ENCODE measurements at places on chromosomes 5 and 9.

DNA sequence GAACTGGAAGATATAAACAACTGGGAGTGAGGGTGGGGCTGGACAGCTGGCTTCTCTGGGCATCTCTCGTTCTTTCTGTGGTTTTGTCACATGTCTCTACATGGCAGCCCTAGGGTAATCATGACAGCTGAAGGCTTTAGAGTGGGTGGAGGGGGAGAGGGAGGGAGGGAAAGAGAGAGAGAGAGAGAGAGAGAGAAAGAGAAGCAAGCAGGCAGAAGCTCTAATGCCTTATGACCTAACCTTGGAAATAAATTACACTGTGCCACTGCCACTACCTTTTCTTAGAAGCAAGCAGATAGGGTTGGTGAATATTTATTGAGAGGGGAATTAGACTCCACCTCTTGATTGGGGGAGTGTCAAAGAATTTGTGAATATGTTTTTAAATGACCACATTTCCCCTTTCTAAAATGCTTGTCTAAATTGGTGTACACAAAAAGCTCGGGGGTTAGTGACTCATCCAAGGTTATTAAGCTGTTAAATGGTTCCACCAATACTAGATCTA is 2.6 kb upstream of the DAPK1 start:
- no peak for DNase-seq

- DNase-seq: no peak
Observed at GRCh38 chr9:113215132-113215531, 5.9 kb downstream of the FKBP15 start.

DNA sequence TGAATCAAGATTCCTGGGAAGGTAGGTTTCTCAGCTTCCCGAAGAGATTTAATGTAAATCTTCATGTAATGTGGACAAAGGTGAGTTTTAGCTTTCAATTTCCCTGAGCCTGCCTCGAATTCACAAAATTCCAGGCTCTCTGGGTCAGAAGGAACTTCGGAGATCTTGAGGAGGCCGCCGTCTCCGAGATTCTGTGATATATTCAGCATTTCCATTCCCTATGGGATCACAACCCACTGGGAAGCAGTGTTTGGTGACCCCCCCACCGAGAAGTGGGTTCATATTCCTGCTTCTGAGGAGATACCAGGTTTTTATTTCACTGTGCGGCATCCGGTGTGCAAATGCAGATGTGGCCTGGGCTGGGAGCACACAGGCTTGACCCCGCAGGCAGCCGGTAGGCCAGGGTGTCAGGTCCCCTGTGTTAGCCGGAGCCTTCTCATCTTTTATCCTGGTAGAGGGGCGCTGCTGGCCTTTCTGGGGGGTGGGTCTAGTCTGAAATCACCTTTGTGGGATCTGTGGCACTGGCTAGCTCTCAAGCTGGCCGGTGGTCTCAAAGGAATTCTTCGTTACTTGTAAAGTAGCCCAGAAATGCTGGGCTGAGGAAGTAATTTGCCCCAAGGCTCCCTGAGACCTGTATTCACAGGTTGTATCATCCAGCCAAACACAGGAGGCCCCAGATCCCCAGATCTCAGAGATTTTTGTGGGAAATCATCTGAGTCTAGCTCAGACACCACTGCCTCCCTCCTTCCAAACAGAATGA is 1.4 kb downstream of the PLEKHG4B start:
- DNase-seq: no peak

GRCh38 chr5:38743562-38743961 is 102.2 kb upstream of the OSMR start:
- DNase-seq: no peak

- DNase-seq: no peak
Observed at GRCh38 chr9:127450243-127450760, 904 bp downstream of the RPL12 start.

DNA sequence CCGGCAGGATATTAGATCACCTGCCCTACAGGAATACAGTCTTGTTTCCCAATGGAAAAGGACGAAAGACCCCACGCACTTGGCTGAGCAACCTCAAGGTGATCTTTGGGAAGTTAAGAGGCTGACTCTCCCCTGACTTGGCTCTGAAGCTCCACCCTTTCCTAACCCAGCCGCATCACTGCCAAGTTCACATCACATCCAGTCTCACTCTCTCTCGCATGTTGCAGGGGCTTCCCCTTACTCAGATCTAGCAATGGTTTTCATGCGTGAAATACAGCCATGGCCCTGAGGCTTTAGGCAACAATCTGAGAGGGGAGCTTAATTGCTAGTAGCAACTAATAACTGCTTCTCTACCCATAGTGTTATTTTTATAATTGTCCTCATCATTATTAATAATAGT is 211.6 kb downstream of the DOCK8 start:
- DNase-seq: no peak

All from NCI-H526 treated with DMSO at 0.1 percent for 48 hours (cell line).